Activated CD4-positive, alpha-beta T cell treated with anti-CD3 and anti-CD28 coated beads, Interleukin-2, amount 10 ng/mL, durations not matched to agents 24 days and 14 days (primary cell): ENCODE measurements at places on chromosomes 2 and 18. TPM values are rescaled to one million over a fixed set of nuclear protein-coding genes. Genes with fewer than 3 reads are reported as not detected.

GRCh38 chr18:58449464-58449863 lies 179.4 kb downstream of the ALPK2 start:
- H3K4me3 ChIP-seq, result no peak overlapping the region
- DNase-seq, result no peak
- peaks cover 25% of the 10 kb centered on the region for H3K27me3 ChIP-seq

DNA sequence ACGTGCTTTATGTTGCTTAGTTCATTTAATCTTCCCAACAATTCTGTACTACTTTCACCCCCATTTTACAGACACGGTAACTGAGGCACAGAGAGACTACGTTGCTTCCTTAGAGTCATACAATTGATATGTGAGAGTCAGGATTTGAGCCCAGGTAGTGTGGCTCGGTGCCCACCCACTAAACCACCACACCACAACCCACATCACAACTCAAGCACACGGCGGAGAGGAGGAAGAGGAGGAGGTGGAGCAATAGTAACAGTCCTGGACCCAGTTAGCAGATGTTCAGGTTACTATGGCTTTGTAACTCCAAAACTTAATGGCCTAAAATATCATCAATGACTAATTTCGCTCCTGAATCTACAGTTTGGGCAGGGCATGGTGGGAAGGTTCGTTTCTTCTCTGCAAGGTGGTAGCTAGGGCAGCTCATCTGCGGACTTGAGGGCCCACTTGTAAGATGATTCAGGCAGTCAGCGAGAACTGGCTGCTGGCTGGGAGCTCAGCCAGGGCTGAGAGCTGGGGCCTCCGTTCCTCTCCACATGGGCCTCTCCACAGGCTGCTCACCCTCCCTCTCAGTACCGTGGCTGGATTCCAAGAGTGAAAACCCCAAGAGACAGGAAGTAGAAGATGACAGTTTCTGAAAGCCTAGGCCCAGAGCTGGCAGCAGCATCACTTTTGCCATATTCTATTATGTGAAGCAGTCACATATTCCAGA lies 167.1 kb downstream of the ZFP36L2 start:
- peak overlapping the region; percentile 10 for H3K4me3 ChIP-seq
- peak overlapping the region; percentile 35 for H3K27ac ChIP-seq
- H3K36me3 ChIP-seq, result peaks cover 10% of the 10 kb centered on the region
- peak; percentile 80 for DNase-seq

DNA sequence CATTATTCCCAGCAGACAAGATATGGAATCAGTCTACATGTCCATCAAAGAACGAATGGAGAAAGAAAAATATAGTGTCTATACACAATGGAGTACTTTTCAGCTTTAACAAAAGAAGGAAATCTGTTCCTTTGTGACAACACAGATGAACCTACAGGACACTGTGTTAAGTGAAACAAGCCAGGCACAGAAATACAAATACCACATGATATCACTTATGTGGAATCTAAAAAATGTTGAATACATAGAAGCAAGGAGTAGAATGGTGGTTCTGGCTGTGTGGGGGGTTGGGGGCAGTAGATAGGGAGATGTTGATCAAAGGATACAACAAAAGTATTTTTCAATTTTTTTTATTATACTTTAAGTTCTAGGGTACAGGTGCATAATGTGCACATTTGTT lies 347.7 kb upstream of the MAP2 start:
- DNase-seq, result no peak
- H3K4me3 ChIP-seq, result no peak overlapping the region
- H3K36me3 ChIP-seq, result no peaks in the 10 kb centered on the region
- no peaks in the 10 kb centered on the region for H3K4me1 ChIP-seq

- H3K4me1 ChIP-seq, result peaks cover 21% of the 10 kb centered on the region
- H3K27ac ChIP-seq, result peak overlapping the region; percentile 77
- H3K27me3 ChIP-seq, result peaks cover 81% of the 10 kb centered on the region
These were observed 2.8 kb downstream of the ONECUT2 start for GRCh38 chr18:57437766-57438671.

DNA sequence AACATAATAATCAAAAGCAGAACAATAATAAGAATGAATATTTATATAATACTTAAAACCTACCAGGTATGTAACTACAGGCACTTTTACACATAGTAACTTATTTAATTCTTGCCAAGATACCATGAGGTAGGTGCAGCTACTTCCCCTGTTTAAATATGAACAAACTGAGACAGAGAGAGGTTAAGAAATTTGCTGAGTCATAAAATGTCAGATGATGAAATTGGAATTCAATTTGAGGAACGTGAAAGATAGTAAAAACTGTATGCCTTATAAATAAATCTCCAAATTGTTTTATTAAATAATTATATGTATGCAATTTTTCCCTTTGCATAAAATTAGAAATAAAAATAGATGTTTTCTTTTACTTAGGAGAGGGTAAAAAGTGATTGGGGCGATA lies 1103.3 kb upstream of the NRXN1 start:
- no peaks in the 10 kb centered on the region for H3K27me3 ChIP-seq
- no peaks in the 10 kb centered on the region for H3K36me3 ChIP-seq
- no peak for DNase-seq
- H3K4me3 ChIP-seq, result no peak overlapping the region
- H3K27ac ChIP-seq, result no peak overlapping the region
- no peaks in the 10 kb centered on the region for H3K4me1 ChIP-seq

DNA sequence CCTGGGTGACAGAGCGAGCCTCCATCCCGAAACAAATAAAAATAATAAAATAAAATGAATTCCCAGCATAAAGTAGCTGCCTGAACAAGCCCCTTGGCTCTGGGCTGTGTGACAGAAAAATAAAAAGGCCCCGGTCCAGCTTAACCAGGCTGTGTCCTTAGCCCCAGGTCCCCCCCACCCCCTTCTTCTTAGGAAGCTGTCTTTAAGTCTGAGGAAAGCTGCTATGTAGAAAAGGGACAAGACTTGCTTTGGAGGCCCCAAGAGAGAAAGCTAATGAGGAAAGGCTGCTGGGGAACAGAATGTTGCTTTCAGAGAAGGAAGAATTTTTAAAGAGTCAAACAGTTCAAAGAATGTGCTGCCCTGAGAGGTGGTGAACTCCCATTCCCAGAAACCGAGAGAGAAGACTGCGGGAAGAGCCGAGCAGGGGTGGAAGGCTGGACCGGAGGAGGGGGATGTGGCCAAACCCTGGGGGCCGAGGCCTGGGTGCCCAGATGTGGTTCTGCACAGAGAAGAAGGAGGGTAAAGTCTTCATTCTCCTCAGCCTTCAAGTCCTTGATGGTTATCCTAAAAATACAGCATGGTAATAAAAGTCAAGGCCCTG lies 61.9 kb downstream of the CENPO start:
- no peaks in the 10 kb centered on the region for H3K36me3 ChIP-seq
- H3K4me1 ChIP-seq, result no peaks in the 10 kb centered on the region
- H3K27me3 ChIP-seq, result no peaks in the 10 kb centered on the region
- no peak for DNase-seq

GRCh38 chr2:241932899-241933178 lies 63.3 kb downstream of the RTP5 start:
- peaks cover 5% of the 10 kb centered on the region for H3K4me1 ChIP-seq
- no peak for DNase-seq
- peaks cover 2% of the 10 kb centered on the region for H3K36me3 ChIP-seq
- no peak overlapping the region for H3K27ac ChIP-seq

DNA sequence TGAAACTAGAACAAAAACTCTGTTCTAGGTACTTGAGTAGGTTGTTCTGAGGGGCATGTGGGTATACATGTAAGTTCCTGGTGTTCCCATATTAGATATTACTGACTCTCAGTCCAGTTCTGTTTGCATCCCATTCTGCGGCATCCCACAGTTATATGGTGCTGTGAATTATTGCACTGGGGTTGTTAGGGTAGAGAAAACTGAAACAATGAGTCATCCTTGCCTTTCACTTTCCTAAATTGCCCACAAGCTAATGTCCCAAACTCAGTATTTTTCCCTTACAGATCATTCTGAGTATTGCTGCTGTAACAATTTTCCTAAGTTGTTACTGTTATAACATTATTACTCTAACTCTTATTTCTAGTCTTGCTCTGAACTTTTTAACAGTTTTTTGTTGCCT lies 3.0 kb downstream of the WDR75 start:
- H3K27me3 ChIP-seq, result no peaks in the 10 kb centered on the region
- no peak overlapping the region for H3K4me3 ChIP-seq
- H3K36me3 ChIP-seq, result peaks cover 36% of the 10 kb centered on the region

DNA sequence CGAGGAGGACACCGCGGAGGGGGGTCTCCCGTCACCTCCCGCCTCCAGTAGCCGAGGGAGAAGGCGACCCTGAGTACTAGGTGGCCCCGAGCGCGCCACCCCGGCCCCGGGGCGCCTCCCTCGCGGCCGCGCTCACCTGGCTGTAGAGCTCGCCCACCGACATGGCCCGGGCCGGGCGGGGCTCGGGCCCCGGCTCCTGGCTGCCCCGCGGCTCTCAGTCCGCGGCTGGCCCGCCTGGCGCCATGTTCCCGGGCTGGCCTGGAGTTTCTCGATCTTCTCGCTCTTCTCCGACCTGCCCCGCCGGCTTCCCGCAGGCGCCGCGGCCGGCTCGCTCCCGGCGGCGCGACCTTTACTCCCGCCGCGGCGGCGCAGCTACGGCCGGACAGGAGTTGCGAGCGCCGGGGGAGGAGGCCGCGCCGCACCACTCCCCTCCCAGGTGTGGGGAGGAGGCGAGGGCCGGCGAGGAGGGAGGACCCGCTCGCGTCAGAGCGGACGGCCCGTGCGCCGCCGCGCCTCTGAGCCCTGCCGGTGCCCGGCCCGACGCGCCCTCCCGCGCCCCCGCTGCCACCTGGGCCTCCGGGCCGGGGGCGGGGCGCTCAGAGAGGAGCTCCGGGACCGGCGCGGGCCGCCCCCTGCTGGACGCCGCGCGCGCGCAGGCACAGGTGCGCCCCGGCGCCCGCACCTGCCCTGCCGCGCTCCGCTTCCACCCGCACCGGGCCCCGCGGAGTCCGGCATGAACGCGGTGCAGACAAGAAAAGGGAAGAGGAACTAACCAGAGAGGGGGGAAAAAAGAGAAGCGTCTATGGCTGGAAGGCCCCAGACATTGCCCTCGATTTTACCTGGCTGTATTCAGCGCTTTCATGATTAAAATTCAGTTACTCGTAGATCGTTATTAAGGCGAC lies at the start of gene MYO5B:
MYO5B (minus strand) TSS at position 517 of the 902 bp plus-strand sequence; CDS start at position 163, 354 bp downstream.
- peak; percentile 84 for DNase-seq
- H3K27ac ChIP-seq, result peak within 1 kb of the TSS; percentile 44
- peaks cover 67% of the 10 kb centered on the region for H3K27me3 ChIP-seq
- H3K36me3 ChIP-seq, result no peaks in the 10 kb centered on the region
- H3K4me3 ChIP-seq, result peak within 1 kb of the TSS; percentile 68

GRCh38 chr2:166234112-166234846 lies 106.5 kb upstream of the SCN1A start:
- H3K4me3 ChIP-seq, result no peak overlapping the region
- no peak for DNase-seq
- no peaks in the 10 kb centered on the region for H3K27me3 ChIP-seq
- H3K36me3 ChIP-seq, result no peaks in the 10 kb centered on the region
- H3K27ac ChIP-seq, result no peak overlapping the region
- no peaks in the 10 kb centered on the region for H3K4me1 ChIP-seq

GRCh38 chr18:415617-416612 lies 84.6 kb downstream of the COLEC12 start:
- H3K4me3 ChIP-seq, result no peak overlapping the region
- H3K36me3 ChIP-seq, result no peaks in the 10 kb centered on the region
- no peak overlapping the region for H3K27ac ChIP-seq

- no peak for DNase-seq
- H3K36me3 ChIP-seq, result no peaks in the 10 kb centered on the region
- H3K27ac ChIP-seq, result no peak overlapping the region
- no peak overlapping the region for H3K4me3 ChIP-seq
- H3K27me3 ChIP-seq, result no peaks in the 10 kb centered on the region
These were observed 32.2 kb downstream of the GPR75 start for GRCh38 chr2:53827398-53828175.

GRCh38 chr2:158743879-158744278 lies 51.2 kb upstream of the DAPL1 start:
- no peak overlapping the region for H3K4me3 ChIP-seq
- H3K27ac ChIP-seq, result no peak overlapping the region
- no peak for DNase-seq

DNA sequence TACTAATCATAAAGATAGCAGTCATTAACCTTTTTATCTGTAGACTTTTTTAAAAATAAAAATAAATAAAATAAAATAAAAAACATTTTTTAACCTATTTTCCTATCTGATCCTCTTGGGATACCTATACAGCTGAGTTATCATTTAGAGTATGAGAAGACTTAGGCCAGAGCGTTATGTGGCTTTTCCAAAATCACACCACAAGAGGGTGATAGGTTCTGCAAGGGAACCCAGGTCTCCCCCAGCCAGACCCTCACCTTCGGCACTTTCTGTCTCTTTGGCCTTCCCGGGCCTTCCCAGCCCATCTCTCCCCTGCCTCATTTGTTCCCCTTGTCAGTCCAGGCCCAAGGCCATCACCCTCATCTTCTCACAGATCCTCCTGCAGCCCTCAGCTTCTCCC lies 311.7 kb downstream of the SMAD2 start:
- H3K4me3 ChIP-seq, result no peak overlapping the region
- no peak for DNase-seq
- H3K36me3 ChIP-seq, result no peaks in the 10 kb centered on the region
- no peak overlapping the region for H3K27ac ChIP-seq

GRCh38 chr2:71926876-71927756 lies 220.5 kb downstream of the CYP26B1 start:
- H3K4me1 ChIP-seq, result no peaks in the 10 kb centered on the region
- H3K27me3 ChIP-seq, result no peaks in the 10 kb centered on the region
- DNase-seq, result peak; percentile 50
- no peaks in the 10 kb centered on the region for H3K36me3 ChIP-seq
- no peak overlapping the region for H3K4me3 ChIP-seq

SNTG2 gene
- 0.14 TPM in 1 of 2 replicates, not detected in the other for total RNA-seq

TUBA3E gene
- total RNA-seq, result not detected in 2 replicates

CUL3 gene
- total RNA-seq, result 92.6 and 97.3 TPM in 2 replicates

REEP1 gene
- 0.19 and 0.44 TPM in 2 replicates for total RNA-seq

MDH1B gene
- total RNA-seq, result 0.12 and 0.47 TPM in 2 replicates

PLEK gene
- total RNA-seq, result 0.26 and 0.62 TPM in 2 replicates

ESPNL gene
- 0.07 and 0.26 TPM in 2 replicates for total RNA-seq

CNGA3 gene
- total RNA-seq, result not detected in 2 replicates

UGT1A8 gene
- total RNA-seq, result not detected in 2 replicates

UGT1A10 gene
- total RNA-seq, result not detected in 2 replicates
